ENCODE measurements at places on chromosomes 1 and 21.

GRCh38 chr1:5858844-5859407 lies 133.3 kb downstream of the NPHP4 start:
- no peak for DNase-seq

DNA sequence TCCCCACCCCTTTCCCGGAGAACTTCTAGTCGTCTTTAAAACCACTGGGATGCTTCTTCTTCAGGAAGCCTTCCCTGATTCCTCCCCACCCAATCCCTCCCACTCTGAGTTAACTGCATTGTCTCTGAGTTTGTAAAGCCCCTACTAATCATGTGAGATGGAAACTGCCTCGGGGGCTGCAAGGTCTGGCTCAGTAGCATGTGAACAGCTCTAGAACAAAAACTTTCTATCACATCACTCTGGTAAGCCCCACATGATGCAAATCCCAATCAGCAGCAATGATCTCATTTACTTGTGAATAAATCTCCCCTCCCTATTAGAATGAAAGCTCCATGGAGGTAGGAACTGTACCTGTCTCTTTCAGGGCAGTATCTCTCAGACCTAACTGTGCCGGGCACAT lies 141.0 kb upstream of the JUN start:
- no peak for DNase-seq

DNA sequence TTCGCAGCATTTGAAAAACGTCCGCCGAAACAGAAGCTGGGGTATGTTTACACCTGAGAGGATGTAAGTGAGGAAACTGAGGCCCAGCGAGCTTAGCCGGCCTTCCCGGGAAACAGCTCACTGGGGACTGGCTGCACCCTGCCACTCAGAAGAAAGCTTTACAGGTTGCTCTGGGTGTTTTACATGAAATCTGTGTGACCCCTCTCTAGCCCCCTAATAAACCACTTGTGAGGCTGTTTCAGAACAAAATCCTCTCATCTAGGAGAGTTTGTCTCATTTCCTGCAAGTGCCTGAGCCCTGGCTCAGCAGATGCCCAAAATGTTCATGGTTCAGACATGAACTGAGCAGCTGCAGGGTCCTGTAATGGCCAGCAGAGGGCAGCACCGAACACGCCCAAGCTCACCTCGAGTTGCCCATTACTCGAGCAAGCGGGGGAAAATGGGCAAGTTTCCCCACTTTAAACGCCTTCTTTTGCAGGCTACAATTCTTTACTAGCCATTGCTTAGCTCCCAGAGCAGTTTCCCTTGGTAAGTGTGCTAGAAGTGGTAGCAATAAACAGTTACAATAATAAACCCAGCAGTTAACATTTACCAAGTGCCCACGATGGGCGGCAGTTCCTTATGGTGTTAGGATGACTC lies 76.4 kb downstream of the FHAD1 start:
- peak; percentile 73 for DNase-seq

GRCh38 chr1:86155051-86155806 lies 1.3 kb downstream of the COL24A1 start:
- no peak for DNase-seq

DNA sequence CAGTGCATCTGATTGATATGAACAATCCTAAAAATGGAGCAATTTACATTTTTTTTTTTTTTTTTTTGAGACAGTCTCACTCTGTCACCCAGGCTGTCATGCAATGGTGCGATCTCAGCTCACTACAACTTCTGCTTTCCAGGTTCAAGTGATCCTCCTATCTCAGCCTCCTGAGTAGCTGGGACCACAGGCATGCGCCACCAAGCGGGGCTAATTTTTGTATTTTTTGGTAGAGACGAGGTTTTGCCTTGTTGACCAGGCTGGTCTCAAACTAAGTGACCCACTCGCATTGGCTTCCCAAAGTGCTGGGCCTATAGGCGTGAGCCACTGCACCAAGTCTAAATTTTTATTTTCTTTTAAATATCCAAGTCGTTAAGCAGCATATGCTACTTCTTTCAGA lies 109.0 kb downstream of the FAF1 start:
- no peak for DNase-seq

DNA sequence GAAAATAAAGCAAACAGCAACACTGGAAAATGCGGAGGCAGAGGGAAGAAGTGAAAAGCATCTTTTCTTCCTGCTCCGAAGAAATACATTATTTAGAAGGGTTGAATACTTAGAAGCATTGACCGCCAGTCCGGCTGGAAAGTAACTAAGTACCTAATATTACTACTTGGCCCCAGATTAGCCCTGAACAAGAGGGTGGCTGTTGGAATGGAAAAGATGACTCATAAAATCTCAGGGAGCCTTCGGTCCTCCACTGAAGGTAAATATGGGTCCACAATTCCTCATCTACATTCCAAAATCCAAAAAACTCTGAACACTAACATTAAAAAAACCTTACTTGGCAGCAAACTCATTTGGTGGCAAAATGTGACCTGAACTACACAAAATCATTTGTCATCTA lies 40.1 kb downstream of the BCAR3 start:
- no peak for DNase-seq

DNA sequence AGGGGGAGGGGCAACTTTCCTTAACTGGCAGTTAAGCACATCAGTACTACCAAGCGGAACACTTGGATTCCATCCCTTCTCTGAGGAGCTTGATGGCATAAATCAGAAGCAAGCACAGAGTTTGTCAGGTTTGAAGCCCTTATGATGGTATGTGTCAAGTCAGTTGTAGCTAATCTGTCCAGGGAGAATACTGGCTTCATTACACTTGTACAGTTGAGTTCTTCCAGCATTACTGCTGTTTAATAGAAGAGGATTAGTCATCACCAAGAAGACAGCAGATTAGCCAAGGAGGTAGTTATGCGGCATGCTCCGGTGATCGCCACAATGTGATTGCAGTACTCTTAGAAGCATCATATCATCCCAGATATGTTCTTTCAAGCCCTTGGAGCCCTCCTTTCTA lies 2.1 kb upstream of the TDRD5 start:
- DNase-seq, result no peak

DNA sequence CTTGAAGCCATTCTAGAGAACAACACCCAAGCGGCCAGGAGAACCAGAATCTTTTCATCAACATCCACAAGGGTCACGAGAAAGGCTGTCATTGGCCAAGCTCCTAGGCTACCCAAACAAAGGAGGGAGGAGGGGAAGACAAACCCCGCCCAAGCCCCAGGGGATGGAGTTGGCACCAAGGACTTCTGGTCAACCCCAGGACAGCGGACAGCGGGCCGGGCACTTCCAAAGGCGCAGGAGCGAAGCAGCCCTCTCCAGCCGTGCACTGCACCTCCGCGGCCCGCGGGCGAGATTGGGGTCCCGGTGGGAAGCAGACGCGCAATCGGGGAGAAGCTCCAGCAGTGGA lies at the start of gene CLIC6:
Gene CLIC6 (plus strand): TSS at position 192 of the 346 bp plus-strand sequence. CDS start 395 bp downstream, outside the sequence.
- DNase-seq, result no peak

- DNase-seq, result peak; percentile 76
Measured at GRCh38 chr1:154328318-154329151, 3.2 kb downstream of the ATP8B2 start.

DNA sequence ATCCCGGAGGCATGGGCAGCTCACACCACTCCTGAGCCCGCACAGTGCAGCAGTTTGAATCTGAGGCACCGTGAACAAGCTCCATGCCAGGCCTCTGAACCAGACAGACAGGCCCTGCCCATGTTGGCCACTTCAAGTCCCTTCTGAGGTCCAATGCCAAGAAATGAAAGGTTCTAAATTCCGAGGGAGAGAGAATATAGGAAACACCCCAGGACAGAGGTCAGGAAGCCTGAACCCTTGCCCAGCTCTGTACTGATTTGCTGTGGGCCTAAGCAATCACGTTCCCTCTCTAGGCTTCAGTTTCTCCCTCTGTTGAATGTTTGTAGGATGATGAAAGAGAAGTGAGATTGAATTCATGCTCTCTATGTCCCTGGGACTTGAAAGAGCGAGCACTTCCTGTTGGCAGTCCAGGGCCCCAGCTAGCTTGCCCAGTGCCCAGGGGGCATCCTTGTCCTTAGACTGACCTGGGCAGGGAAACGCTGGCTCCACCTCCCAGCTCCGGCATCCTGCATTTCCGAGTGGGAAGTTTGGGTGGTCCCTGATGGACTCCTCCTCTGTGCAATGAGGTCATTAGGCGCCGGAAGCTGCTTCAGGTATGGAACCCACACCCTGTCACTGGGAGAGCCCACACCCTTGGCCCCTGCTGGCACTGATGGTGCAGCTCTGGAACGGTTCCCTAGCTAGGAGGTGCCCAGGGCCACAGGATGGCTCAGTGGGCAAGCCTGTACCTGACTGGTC lies 242.4 kb upstream of the TMEM51 start:
- no peak for DNase-seq

DNA sequence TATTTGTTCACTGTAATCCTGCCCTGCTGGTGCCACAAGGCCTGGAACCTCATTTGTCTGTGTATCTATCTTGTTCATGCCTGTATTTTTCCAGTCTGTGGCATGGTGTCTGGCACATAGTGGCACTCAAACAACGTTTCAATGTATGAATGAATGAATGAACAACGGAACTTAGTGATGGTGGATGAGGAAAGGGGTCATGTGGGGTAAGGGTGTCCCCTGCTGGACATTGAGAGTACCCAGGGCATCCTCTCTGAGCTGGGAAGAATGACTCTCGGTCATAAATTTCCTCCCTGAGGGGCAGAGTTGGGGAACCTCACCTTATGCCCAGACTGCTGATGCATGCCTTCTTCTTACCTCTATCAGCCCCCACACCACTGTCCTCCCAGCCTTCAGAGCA lies 18.9 kb upstream of the ZNF683 start:
- no peak for DNase-seq

- no peak for DNase-seq
Measured at GRCh38 chr1:76854255-76854654, 13.0 kb upstream of the ST6GALNAC5 start.

DNA sequence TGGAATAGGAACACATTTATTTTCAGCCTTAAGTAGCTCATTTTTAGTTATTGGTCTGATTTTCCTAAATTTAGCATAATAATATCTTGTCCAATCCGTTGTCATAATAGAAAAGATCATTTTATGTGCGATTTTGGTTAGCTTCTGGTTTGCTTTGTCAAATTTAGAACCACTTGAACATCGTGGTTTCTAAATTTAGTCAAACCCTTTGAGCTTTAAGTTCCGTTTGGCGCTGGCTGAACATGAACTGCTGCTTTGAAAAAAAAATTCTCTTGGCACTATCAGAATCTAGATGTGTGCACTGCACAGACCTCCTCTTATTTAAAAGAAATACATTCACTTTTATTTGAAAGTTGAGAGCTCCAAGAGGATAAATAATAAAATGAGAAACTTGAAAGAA lies 370.6 kb downstream of the PTPRC start:
- no peak for DNase-seq

DNA sequence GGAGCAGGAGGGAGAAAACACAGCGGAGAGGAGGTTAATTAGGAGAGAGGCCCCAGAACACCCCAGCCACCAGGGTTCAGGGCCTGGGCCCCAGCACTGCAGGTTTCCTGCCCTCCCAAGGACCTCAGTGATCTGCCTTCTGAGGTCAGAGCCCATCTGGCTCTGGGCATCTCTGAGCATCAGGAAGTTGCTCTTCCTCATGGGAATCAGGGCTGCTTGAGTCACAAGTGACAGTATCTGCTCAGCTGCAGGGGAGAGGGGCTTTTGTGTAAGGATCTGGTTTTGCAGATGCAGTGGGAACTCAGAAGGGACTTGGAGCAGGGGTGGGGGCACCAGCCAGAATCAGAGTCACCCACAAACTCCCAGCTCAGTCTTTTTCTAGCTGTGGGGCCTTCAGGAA lies 472.1 kb downstream of the PTPRU start:
- no peak for DNase-seq

GRCh38 chr1:81889166-81889565 lies 88.4 kb downstream of the ADGRL2 start:
- no peak for DNase-seq

DNA sequence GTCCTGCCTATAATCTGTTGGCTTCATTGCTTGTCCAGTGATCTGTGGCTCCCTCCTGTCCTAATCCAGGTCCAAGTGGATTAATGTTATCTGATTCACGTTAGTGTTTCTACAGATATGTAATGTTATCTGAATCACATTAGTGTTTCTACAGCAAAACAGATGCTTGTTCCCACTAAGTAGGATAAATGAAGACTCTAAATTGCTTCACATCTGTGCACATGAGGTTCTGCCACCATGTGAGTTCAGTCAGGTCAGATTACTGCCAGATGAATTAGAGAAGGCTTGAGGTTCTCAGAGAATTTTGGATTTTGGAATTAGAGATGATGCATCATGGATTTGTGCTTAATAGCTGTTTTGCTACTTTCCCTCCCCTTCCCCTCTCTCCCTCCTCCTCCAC lies 13.2 kb downstream of the DISC1 start:
- no peak for DNase-seq

DNA sequence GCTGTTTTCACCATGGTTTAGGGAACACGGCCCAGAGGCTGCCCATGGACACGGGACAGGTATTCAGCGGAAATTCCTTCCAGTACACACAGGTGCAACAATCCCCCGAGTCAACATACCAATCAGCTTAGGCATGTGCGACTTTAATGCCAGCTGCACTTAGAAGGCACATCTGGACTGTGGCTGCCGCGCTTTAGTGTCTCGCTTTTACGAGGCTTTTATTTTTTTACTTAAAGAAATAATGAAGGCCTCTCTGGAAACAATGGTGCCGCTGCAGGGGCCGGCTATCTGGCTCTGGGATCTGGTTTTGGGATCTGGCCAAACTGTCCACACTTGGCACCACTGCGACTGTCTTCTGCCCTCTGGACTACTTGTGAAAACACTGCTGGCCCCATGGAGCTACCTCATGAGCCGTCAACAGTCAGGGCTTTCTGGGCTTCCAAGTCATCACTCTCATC lies 55.5 kb downstream of the SLC66A1 start:
- no peak for DNase-seq

DNA sequence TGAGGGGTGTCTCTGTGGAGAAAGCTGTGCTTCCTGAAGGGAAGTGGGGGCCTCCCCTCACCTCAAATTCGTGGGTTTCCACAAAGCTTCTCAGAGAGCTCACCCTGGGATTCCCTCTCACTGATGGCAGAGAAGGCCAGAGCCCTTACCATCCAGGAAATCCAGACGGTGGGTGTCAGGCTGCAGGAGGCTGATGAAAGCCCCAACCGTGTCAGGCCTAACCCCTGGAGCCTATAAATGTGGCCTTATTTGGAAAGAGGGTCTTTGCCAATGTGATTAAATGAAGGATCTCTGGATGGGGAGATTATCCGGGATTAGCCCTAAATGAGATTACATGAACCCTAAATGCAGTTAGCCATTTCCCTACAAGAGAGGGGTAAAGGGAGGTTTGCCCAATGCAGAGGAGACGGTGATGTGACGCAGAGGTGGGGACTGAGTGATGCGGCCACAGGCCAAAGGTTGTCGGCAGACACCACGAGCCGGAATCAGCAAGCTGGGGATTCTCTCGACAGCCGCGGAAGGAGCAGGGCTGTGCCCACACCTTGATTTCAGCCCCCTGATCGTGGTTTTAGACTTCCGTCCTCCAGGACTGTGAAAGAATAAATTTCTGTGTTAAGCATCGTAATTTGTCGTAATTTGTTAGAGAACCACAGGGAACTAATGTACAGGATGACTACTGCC lies 82.6 kb downstream of the TOMM20 start:
- no peak for DNase-seq

- no peak for DNase-seq
Measured at GRCh38 chr1:191895462-191896058, 262.7 kb upstream of the RGS18 start.
